Karpas-422 (cell line): ENCODE measurements at places on chromosomes 2 and 18. TPM values are rescaled to one million over a fixed set of nuclear protein-coding genes. Genes with fewer than 3 reads are reported as not detected.

DNA sequence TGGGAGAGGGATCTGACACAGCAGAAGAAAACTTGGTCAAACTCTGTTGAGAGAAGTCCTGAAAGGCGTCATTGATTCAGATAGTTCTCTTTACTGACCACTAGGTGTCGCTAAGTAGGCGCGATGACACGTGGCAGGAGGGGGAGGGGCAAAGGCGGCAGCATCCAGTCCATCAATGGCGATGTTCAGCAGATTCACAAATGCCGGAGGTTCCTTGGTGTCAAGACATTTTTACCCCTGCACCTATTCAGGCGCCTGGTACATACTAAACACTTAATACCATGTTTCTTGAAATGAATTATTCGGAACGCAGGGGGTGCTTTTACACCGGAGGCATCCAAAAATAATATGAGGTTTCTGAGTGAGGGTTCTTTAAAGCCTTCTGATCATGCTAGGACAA, 3.0 kb upstream of the PLEK start:
- H3K27ac ChIP-seq, result peak overlapping the region; percentile 96
- H3K4me1 ChIP-seq, result peaks cover 62% of the 10 kb centered on the region
- H3K4me3 ChIP-seq, result peak overlapping the region; percentile 36
- no peaks in the 10 kb centered on the region; the same call in 1 of the 2 replicates for H3K36me3 ChIP-seq

GRCh38 chr2:158489366-158490112, 32.8 kb downstream of the PKP4 start:
- H3K36me3 ChIP-seq, result no peaks in the 10 kb centered on the region
- H3K27me3 ChIP-seq, result no peaks in the 10 kb centered on the region
- no peak overlapping the region for H3K4me3 ChIP-seq
- no peaks in the 10 kb centered on the region for H3K4me1 ChIP-seq
- no peak for DNase-seq

DNA sequence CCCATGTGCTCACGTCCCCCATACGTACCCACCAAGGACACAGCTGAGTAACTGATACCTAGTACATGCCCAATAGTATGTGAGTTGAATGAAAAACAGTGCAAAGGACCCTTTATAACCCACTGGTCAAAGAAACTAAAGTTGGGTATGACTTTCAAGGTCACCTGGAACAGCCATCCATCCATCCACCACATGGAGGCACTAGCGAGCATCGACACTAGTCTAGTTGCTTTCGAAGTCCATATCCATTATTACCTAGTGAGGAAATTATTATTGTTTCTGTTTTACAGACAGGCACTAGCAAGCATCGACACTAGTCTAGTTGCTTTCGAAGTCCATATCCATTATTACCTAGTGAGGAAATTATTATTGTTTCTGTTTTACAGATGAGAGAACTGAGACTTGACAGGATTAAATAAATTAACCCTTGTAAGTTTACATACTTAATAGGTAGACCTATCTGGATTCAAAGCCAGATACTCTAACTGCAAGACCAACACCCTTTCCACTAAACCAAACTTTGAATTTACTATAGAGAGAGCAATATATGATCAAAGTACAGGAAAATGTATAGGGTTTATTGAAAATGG, 233.7 kb downstream of the METTL4 start:
- no peak overlapping the region for H3K27ac ChIP-seq
- no peaks in the 10 kb centered on the region for H3K36me3 ChIP-seq

DNA sequence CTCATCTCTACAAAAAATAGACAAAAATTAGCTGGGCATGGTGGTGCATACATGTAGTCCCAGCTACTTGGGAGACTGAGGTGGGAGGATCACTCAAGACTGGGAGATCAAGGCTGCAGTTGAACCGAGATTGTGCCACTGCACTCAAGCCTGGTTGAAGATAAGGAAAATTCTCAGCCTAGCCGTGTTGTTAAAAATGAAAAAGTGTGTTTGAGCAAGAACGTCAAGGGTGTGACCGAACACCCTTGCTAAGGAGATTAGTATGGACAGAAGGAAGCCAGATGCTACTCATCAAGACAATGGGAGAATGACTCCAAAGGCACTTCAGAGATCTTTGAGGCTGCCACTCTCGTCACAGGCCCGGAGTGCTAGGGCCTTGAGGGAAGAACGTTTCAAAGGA, 70.0 kb upstream of the NDUFV2 start:
- DNase-seq, result no peak
- no peaks in the 10 kb centered on the region for H3K36me3 ChIP-seq
- no peak overlapping the region for H3K4me3 ChIP-seq
- no peak overlapping the region for H3K27ac ChIP-seq
- no peaks in the 10 kb centered on the region for H3K4me1 ChIP-seq

DNA sequence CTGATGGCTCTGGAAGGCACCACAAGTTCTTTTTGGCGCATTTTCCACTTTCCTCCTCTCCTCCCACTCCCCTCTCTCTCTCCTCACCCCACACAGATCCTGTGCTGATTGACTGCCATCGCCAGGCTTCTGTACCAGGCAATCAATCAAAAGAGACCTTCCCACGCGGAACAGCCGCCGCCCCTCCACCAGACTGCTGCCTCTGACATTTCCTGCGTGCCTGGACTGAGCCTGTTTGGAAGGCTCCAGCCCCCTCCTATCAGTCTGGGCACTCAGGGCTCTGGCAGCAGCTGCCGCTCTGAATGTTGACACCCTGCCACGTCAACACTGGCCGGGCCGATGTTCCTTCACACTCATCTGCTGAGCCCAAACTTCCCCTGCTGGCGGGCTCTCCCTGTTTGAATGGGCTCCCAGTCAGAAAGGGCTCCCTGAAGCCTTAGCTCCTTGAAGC, 467.7 kb downstream of the EPHA4 start:
- H3K27ac ChIP-seq, result no peak overlapping the region
- no peaks in the 10 kb centered on the region for H3K36me3 ChIP-seq
- DNase-seq, result no peak
- H3K4me1 ChIP-seq, result no peaks in the 10 kb centered on the region
- H3K4me3 ChIP-seq, result no peak overlapping the region

DNA sequence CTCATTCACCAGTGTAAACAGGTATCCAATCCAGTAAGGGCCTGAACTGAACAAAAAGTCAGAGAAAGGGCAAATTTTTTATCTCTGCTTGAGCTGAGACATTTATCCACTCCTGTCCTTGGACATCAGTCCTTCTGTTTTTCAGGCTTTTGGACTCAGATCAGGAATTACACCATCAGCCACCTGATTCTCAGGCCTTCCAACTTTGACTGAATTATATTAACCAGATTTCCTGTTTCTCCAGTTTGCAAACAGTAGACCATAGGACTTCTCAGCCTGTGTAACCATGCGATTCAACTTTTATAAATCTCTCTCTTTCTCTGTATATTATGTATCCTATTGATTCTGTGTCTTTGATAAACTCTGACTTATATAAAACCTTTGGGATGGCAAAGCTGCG, 289.3 kb upstream of the CDH2 start:
- no peak for DNase-seq
- no peaks in the 10 kb centered on the region for H3K27me3 ChIP-seq
- H3K4me3 ChIP-seq, result no peak overlapping the region
- H3K27ac ChIP-seq, result no peak overlapping the region
- no peaks in the 10 kb centered on the region for H3K36me3 ChIP-seq
- H3K4me1 ChIP-seq, result no peaks in the 10 kb centered on the region

DNA sequence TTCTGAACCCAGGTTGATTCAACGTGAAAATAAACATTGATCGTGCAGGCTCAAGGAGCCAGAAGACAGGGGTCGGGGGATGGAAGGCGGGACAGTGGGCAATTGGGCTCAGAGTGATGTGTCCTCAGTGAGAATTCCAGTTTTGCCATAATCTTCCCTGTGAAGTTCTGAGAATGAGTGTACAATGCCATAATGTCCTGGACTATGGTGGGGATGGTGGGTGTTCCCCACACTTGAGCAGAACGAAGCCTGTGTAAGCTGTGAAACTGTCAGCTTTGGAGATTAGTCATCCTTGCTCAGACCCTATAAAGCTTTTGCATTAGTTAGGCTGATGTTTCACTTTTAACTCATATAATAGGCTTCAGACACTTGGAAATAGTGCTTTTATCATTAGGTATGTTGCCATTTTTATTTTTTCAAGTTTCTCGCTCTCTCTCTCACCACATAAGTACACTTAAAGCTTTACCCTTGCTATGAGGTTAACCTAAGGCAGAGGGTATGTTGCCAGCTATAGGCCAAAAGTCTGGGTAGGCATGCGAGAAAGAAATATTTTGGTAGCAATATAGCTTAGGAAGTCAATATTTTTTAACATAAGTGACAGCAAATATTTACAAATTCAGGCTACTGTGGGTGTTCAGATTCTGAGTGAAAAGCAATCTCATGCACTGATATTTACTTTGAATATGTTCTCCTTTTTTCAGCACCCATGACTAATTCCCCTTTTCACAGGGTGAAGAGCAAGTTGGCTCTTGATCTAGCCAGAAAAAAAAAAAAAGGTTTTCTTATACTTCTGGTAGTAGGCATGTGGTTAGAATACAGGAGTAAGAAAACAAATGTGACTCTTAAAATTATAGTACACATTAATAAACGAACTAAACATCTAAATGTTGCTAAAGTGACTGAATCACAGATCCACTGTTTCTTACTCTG, 47.2 kb downstream of the CDC42EP3 start:
- no peak for DNase-seq
- no peaks in the 10 kb centered on the region for H3K36me3 ChIP-seq
- no peak overlapping the region for H3K27ac ChIP-seq

GRCh38 chr18:9726175-9726574, 18.1 kb downstream of the RAB31 start:
- no peaks in the 10 kb centered on the region for H3K36me3 ChIP-seq
- H3K4me3 ChIP-seq, result no peak overlapping the region
- no peaks in the 10 kb centered on the region for H3K27me3 ChIP-seq
- no peak overlapping the region for H3K27ac ChIP-seq
- peak; percentile 9 for DNase-seq

GRCh38 chr2:212791569-212791968, 253.0 kb upstream of the ERBB4 start:
- no peak overlapping the region for H3K4me3 ChIP-seq
- DNase-seq, result no peak
- no peaks in the 10 kb centered on the region for H3K27me3 ChIP-seq
- H3K4me1 ChIP-seq, result no peaks in the 10 kb centered on the region
- H3K36me3 ChIP-seq, result no peaks in the 10 kb centered on the region

- no peak for DNase-seq
- H3K27ac ChIP-seq, result no peak overlapping the region
- H3K27me3 ChIP-seq, result no peaks in the 10 kb centered on the region
- H3K4me3 ChIP-seq, result no peak overlapping the region
- H3K36me3 ChIP-seq, result no peaks in the 10 kb centered on the region
These were observed 142.8 kb upstream of the ALPP start for GRCh38 chr2:232235716-232236115.

DNA sequence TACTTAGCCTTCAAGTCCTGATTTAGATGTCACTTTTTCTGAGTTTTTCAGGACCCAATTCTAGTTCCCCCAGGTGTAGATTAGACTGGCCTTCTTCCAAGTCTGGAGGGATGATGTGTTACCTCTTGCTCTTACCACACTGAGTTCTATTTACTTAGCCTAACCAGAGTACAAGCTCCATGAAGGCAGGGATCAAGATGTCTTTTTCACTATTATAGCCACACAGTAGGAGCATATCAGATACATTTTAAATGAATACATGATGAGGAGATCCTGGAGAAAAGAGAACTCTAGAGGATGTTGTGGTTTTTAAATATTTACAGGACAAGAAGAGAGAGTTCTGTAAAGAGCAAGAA, 30.3 kb downstream of the TMEM87B start:
- H3K27me3 ChIP-seq, result no peaks in the 10 kb centered on the region
- no peak overlapping the region for H3K4me3 ChIP-seq
- peaks cover 57% of the 10 kb centered on the region for H3K36me3 ChIP-seq
- no peak for DNase-seq
- H3K4me1 ChIP-seq, result no peaks in the 10 kb centered on the region

- no peak overlapping the region for H3K4me3 ChIP-seq
- peaks cover 10% of the 10 kb centered on the region for H3K4me1 ChIP-seq
- H3K27ac ChIP-seq, result no peak overlapping the region
- H3K27me3 ChIP-seq, result no peaks in the 10 kb centered on the region
- no peaks in the 10 kb centered on the region for H3K36me3 ChIP-seq
These were observed 235.4 kb upstream of the RASGRP3 start for GRCh38 chr2:33241072-33241471.

DNA sequence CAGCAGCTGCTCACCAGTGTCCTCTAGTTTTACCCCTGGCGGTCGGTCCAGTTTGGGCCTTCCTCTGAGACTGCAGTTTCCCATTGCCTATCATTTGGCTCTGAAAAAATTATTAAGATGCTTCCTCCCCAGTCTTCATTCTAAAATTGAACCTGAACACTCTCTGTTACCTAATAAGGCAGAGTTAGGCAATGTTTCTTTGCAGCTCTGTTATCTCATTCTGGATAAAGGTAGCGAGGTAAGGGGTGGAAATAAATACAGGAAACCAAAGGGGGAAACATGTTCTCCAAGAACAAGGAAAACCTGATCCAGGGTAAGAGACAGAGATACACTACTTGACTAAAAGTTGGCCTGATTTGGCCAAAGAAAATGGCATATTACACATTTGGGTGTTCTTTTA, 91.0 kb upstream of the FZD5 start:
- no peaks in the 10 kb centered on the region for H3K27me3 ChIP-seq
- no peak for DNase-seq
- H3K27ac ChIP-seq, result no peak overlapping the region
- no peaks in the 10 kb centered on the region for H3K36me3 ChIP-seq

DNA sequence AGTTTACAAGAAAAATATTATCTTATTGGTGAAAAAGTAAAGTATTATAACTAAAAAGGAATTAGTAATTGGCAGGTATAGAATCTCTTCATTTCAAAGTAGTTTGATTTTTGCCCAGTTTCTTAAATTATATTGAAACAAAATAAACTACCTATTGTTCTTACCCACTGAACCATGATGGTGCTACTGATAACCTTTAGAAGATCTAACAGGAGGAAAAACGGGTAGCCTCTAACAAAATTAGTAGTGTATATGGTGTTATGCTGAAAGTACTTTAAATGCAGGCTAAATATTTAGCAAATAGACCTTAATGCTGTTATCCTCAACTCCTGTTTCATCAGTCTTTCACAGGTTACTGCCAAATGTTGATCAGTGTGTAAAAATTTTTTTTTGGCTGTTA, 19.1 kb downstream of the MRPS9 start:
- peaks cover 21% of the 10 kb centered on the region for H3K4me1 ChIP-seq
- DNase-seq, result no peak
- H3K4me3 ChIP-seq, result no peak overlapping the region
- peak overlapping the region; percentile 52 for H3K27ac ChIP-seq
- H3K27me3 ChIP-seq, result no peaks in the 10 kb centered on the region
- peaks cover 29% of the 10 kb centered on the region for H3K36me3 ChIP-seq

DNA sequence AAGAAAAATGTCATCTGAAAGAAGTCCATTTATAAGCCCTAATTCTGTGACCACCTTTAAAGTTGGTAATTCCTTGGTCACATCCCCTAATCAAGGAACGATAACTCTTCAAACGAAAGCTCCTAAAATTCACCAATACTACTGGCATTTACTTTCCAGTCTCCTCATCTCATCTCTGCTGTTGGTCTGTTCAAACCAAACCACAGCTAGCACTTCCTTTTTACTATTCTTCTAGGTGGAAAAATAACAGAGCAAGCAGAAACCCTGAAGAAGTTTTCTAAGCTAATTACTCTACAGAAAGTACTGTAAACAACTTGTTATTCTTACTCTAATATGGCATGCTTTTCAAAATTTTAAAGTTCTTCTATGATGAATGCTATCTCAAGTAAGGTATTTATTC, 21.6 kb downstream of the TIA1 start:
- H3K27ac ChIP-seq, result no peak overlapping the region
- 0 out of 2 replicates have a peak, but pooled peaks cover 4% of the 10 kb centered on the region for H3K4me1 ChIP-seq
- no peak for DNase-seq
- no peak overlapping the region for H3K4me3 ChIP-seq
- peaks cover 84% of the 10 kb centered on the region for H3K36me3 ChIP-seq
- H3K27me3 ChIP-seq, result no peaks in the 10 kb centered on the region

The GAL3ST2 gene
- not detected in 2 replicates for total RNA-seq

The MDH1B gene
- 1.7 and 2.8 TPM in 2 replicates for total RNA-seq

The CTNNA2 gene
- not detected in 2 replicates for total RNA-seq

The POTEC gene
- total RNA-seq, result not detected in 2 replicates

The SH3BP4 gene
- not detected in 2 replicates for total RNA-seq

The HOXD8 gene
- total RNA-seq, result not detected in 2 replicates

The CCDC138 gene
- total RNA-seq, result 12.1 and 15.3 TPM in 2 replicates

The ABCB11 gene
- 0.07 TPM in 1 of 2 replicates, not detected in the other for total RNA-seq

The GREB1 gene
- total RNA-seq, result 4.4 TPM in 2 replicates
